ENCODE measurements at places on chromosomes 16 and 17. TPM values are rescaled to one million over a fixed set of nuclear protein-coding genes. Genes with fewer than 3 reads are reported as not detected.

GRCh38 chr16:77393955-77394354 is 40.9 kb downstream of the ADAMTS18 start:
- H3K4me3 ChIP-seq, result no peak overlapping the region
- no peaks in the 10 kb centered on the region for H3K27me3 ChIP-seq
- H3K27ac ChIP-seq, result no peak overlapping the region
- H3K36me3 ChIP-seq, result no peaks in the 10 kb centered on the region
- H3K4me1 ChIP-seq, result no peaks in the 10 kb centered on the region

- no peaks in the 10 kb centered on the region for H3K27me3 ChIP-seq
- no peak overlapping the region for H3K4me3 ChIP-seq
- H3K27ac ChIP-seq, result peak overlapping the region; percentile 40
- no peaks in the 10 kb centered on the region for H3K36me3 ChIP-seq
Measured at GRCh38 chr16:70715860-70716357, 30.1 kb upstream of the MTSS2 start.

DNA sequence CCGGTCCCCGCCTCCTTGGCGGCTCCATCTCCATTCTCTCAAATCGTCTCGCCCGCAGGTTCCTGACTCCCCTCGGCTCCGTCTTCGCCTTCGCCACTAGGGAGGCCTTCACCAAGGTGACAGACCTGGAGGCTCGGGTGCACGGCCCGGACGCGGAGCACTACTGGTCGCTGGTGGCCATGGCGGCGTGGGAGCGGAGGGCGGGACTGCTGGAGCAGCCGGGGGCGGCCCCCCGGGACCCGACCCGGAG is 862 bp downstream of the GLTPD2 start:
- no peaks in the 10 kb centered on the region for H3K4me1 ChIP-seq
- no peaks in the 10 kb centered on the region for H3K36me3 ChIP-seq
- peaks cover 5% of the 10 kb centered on the region for H3K27me3 ChIP-seq
- H3K27ac ChIP-seq, result peak overlapping the region; percentile 94
- peak overlapping the region; percentile 58 for H3K4me3 ChIP-seq

DNA sequence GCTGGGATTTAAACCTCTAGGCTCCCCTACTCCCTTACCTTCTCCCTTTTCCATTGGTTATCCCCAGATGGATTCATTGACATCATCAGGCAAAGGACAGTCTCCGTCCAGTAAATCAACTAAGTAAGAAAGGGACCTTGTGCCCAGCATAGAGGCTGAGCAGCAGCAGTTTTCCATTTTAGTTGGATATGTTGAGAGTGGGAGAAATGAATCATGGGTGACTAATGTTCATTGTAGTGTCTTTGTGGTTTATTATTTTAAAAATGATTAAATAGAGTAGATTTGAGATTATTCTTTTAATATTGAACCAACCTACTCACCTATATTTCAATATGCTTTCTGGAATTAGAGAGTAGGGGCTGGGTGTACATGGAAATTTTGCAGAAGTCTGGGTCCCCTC is 99.4 kb upstream of the CACNG3 start:
- no peaks in the 10 kb centered on the region for H3K27me3 ChIP-seq
- no peak overlapping the region for H3K4me3 ChIP-seq
- H3K4me1 ChIP-seq, result no peaks in the 10 kb centered on the region
- H3K27ac ChIP-seq, result no peak overlapping the region
- DNase-seq, result no peak

NPIPA5 gene
- 2.4 TPM for total RNA-seq
